ENCODE measurements at places on chromosomes 1 and 21.

DNA sequence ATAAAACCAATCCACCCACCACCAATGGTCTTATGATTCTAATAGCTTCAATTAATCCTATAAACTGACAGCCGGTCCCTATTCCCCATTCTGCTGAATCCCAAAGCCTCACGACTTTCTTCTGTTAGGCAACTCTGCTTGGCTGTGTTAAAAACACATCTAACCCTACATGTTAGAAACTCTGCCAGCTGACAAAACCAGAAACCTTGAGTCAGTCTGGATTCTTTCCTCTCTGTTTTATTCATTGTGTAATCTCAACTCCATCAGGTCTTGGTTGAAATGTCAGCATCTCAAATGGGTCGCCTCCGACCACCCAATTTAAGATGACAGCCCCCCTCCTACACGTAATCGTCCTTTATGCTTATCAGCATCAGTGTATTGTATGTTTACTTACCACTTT is 312.1 kb downstream of the DISC1 start:
- DNase-seq = no peak

DNA sequence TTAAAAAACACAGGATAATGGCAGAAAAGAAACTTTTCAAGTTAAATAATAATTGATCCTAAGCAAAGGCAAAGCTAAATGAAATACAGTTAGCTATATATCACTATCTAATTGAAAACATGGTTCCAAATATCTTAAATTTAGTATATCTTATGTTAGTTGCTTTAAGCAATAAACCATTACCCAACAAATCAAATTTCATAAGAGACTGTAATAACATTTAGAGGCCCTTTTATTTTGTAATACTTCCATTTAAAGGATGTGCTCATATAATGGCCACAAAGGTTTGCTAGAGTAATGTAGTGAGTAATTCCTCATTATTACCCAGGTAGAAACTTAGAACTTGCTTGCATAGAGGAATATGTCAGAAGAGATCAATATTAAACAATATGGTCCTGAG is 32.3 kb downstream of the RPL5 start:
- DNase-seq = no peak

DNA sequence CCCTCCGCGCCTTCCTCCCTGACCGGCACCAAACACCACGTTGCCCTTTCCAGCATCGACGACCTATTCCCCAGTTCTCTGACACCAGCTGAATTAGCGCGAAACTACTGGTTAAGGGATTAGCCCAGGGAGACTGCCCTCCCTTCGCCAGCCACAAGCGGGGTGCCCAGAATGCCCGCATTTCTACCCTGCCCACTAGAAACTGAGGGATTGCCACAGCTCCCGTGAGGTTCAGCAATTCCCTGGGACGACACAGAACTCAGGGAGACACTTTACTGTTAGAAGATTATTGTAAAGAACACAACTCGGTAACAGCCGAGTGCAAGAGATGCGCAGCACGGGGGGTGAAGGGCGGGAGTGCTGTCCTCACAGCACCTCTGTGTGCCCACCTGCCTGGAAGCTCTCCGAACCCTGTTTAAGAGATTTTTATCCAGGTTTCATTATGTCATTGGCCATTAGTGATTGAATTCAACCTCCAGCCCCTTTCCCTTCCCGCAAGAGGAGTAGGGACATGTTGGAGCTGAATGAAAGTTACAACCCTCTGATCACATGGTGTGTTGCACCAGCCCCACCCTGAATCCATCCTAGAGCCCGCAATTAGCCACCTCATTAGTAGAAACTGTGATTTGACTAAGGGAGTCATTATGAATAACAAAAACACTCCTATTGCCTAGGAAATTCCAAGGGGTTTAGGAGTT is 15.8 kb upstream of the RIPPLY3 start:
- DNase-seq = no peak

DNA sequence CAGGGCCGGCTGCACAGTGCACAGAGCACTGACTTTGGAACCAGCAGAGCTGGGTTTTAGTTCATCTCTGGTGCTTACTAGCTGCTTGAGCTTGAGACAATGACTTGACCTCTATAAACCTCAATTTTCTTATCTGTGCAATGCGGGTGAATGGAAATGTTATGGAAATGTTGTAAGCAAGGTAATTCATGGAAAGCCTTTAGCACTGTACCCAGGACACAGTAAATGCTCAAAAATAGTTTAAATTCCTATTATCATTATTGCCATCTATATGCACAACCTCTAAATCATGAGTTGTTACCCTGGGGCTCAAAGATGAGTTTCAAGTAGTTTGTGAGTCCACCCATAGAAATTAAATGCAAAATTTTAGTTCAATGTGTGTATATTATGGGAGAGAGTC is 99.5 kb downstream of the CSMD2 start:
- no peak for DNase-seq

DNA sequence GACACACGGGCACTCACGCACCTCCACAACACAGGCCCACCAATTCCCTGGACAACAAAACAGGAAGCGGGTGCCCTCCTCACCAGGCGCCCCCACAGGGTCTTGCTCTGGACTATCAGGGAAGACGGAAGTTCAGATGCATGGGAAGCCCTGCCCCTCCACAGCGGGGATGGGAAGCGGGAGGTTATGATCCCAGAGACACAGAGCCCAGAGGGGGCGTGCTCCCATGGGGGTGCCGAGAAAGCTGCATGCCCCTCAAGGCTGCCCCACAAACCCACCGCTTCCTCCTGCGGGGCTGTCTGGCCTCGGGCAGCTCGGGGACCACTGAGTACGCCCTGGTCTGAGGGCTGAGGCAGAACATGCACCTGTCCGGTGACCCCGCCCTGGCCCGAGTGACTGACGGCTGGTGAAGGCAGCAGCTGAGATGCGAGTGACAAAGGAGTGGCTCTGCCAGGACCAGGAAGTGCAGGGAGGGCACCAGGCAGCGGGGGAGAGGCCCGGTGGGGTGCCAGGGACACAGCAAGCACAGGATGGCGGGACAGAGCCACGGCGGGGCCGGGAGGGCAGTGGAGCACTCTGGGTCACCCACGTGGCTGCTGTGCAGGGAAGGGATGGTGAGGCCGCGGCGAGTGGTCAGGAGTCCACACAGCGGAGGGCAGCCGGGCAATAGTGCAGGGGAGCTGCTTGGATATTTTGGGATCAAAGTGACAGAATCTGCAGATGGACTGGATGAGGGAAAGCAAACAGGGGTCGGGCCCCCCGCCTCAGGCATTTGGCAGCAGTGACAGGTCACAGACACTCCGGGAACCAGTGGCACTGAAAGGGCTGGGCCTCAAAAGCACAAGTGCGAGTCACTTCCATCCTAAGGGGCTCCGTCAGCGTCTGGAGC is 18.6 kb downstream of the NADK start:
- DNase-seq = no peak

GRCh38 chr1:54883349-54884102 is 3.5 kb downstream of the DHCR24 start:
- no peak for DNase-seq

DNA sequence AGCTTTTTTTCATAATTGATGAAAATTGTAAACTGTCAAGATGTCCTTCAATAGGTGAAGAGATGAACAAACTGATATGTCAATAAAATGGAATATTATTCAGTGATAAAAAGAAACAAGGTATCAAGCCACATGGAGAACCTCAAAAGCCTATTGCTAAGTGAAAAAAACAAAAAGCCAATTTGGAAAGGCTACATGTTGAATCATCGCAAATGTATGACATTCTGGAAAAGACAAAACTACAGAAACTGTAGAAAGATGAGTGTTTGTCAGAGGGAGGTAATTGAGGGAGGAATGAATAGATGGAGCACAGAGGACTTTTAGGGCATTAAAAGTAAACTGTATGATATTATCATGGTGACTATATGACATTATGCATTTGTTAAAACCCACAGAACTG is 34.5 kb upstream of the USP25 start:
- no peak for DNase-seq

GRCh38 chr1:38872401-38873026 is 634 bp downstream of the MYCBP start:
- DNase-seq = no peak

DNA sequence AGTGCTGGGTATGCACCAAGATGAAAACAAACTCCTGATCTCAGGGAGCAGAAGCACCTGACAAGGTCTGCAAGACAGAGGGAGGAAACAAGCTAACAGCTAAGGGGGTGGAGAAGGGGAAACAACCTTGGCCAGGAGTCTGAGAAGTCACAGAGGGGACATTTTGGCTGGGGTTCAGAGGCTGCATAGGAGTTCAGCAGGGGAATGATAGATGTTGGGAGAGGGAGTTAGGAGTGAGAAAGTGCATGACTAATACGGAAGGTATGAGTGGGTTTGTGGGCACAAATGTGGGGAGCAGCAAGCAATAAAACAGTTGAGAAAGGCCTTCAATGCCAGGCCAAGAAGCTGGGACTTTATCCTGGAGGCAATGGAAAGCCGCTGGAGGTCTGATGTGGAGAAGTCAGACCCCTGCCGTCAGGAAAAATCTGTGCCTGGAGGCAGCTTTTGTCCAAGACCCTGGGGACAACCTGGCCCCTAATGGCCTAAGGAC is 16.4 kb downstream of the EPHA2 start:
- DNase-seq = no peak

DNA sequence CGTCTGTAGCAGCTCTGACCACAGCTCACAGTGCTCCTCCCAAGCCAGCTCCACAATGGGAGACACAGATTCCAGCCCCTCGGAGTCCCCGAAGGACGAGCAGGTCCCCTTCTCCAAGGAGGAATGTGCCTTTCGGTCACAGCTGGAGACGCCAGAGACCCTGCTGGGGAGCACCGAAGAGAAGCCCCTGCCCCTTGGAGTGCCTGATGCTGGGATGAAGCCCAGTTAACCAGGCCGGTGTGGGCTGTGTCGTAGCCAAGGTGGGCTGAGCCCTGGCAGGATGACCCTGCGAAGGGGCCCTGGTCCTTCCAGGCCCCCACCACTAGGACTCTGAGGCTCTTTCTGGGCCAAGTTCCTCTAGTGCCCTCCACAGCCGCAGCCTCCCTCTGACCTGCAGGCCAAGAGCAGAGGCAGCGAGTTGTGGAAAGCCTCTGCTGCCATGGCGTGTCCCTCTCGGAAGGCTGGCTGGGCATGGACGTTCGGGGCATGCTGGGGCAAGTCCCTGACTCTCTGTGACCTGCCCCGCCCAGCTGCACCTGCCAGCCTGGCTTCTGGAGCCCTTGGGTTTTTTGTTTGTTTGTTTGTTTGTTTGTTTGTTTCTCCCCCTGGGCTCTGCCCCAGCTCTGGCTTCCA is 22.9 kb upstream of the VPS13D start:
- no peak for DNase-seq

DNA sequence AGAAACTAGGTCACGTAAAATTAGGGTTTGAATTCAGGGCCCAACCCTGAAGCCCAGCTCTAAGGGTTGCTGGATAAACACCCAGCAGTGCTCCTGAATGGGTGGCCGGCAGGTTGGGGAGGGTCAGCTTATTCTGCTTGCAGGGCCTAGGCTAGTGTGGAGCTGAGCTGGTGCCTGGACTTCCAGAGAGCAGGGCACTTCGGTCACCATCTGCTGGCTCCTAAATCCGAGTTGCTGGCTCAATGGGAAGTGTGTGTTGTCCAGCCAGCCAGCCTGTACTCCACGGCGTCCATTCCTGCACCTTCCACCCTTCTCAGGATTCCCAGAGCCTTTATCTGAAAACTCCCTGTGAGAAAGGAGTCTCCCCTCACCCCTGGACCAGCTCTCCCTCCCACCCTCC is 23.0 kb downstream of the TRIM67 start:
- no peak for DNase-seq

- no peak for DNase-seq
Measured at GRCh38 chr1:211951856-211952255, 83.5 kb downstream of the INTS7 start.

DNA sequence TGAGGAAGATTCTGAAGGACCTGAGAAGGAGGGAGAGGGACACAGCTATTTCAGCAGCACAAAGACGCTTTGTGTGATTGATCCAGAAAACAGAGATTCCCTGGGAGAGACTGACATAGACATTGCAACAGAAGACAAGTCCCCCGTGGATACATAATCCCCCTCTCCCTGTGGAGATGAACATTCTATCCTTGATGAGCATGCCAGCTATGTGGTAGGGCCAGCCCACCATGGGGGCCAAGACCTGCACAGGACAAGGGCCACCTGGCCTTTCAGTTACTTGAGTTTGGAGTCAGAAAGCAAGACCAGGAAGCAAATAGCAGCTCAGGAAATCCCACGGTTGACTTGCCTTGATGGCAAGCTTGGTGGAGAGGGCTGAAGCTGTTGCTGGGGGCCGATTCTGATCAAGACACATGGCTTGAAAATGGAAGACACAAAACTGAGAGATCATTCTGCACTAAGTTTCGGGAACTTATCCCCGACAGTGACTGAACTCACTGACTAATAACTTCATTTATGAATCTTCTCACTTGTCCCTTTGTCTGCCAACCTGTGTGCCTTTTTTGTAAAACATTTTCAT is 161.3 kb upstream of the SGIP1 start:
- no peak for DNase-seq

DNA sequence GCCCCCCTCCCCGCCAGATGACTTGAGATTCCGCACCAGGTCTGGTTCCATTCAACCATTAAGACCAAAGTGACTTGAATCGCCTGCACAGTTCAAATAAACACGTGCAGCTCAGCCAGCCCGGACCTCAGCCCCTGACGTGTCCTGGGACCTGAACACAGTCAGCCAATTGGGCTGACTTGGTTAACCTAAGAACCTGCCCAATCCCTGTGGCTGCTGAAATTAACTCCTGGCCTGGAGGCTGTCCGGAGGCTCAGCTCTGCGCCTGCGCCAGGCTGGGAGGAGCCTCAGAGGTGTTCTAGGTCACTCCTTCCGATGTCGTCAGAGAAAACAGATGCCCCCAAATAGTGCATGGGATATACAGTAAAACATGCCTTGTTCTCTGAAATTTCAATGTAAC is 73.4 kb downstream of the SCCPDH start:
- DNase-seq = no peak

- no peak for DNase-seq
Measured at GRCh38 chr21:45336870-45337269, 49.2 kb upstream of the POFUT2 start.

GRCh38 chr1:192445839-192446489 is 129.2 kb downstream of the RGS21 start:
- no peak for DNase-seq

DNA sequence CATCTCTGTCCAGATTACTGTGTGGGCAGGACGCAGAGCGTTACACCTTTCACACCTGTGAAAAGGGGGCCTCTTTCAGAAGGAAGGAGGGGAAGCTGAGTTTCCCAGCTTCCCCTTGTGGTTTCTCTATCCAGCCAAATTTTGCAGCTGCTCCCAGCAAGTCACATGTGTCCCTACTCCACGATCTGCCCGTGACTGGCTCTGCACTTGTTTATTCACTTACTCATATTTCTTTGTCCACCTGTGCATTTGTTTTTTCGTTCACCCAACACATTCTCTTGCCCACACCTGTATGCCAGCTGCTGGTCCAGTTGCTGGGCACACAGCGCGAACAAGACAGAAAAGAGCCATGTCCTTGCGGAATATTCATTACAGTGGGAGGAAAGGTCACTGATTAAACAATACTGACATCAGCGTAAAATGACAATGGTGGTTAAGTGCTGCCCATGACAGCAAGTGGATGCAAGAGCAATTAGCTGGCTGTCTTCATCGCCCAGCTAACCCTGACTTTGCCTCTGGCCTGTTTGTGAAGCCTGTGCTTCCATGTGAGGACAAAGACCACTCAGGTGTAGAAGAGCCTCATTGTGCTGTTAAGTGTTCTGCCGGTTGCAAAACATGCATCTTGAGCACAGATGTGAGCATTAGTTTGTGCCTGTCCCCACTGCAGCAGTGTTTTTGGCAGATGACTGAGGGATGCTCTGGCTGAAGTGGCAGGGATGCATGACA is 28.6 kb upstream of the NEK2 start:
- no peak for DNase-seq

Data from coronary artery (tissue), 2 donors.